ENCODE measurements at places on chromosomes 5 and 9. TPM values are rescaled to one million over a fixed set of nuclear protein-coding genes. Genes with fewer than 3 reads are reported as not detected.

Gene NR4A3
- 38.6 TPM for total RNA-seq

Gene HRH2
- 1.4 TPM for total RNA-seq

Gene BDP1
- 46.2 TPM for total RNA-seq

Gene IFNA13
- not detected for total RNA-seq

Gene LVRN
- 0.77 TPM for total RNA-seq

Gene SLC34A1
- 0.63 TPM for total RNA-seq

Gene ABO
- 0.56 TPM for total RNA-seq

Gene ARL14EPL
- total RNA-seq: not detected

Gene PHYHD1
- 5.4 TPM for total RNA-seq

Gene HSD17B3
- 0.96 TPM for total RNA-seq

Gene ECPAS
- 58.0 TPM for total RNA-seq

Gene PCDHA1
- total RNA-seq: not detected

Gene PRUNE2
- 0.43 TPM for total RNA-seq

Gene ANKRD18A
- not detected for total RNA-seq

Gene PAEP
- total RNA-seq: not detected

Gene SEC24A
- 26.1 TPM for total RNA-seq

Gene PDGFRB
- 44.8 TPM for total RNA-seq

All from natural killer cell (primary cell).